ENCODE measurements at places on chromosomes 1 and 21.

DNA sequence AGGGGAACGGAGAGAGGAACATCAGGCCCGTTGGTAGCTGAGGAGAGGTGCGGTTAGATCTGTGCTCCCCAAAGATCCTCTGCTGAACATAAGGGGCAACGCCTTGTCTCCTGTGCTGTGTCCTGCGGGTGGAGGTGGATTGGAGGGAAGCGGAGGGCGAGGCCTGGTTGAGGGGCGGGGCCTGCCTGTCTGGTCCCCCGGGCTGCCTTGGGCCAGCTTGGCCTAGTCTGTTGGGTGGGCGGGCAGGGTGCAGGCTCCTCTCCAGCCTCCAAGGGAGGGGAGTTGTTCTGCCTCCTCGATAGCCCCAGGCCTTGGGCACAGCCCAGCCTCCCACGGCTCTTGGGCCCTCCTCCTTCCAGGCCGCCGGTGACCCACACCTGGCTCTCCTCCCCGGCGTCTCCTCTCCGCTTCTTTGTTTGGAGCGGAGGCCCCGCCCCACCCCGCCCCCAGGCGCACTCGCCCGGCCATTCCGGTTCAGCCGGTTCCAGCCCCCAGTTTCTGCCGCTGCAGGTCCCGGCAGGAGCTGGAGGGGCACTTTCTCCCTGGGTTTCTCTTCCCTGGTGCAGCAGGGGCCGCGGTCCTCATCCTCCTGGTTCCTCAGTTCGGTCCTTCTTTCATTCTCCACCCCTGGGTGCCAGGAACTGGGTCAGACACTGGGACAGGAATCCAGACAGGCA, 19.4 kb downstream of the PTPRF start:
- no peak for DNase-seq

DNA sequence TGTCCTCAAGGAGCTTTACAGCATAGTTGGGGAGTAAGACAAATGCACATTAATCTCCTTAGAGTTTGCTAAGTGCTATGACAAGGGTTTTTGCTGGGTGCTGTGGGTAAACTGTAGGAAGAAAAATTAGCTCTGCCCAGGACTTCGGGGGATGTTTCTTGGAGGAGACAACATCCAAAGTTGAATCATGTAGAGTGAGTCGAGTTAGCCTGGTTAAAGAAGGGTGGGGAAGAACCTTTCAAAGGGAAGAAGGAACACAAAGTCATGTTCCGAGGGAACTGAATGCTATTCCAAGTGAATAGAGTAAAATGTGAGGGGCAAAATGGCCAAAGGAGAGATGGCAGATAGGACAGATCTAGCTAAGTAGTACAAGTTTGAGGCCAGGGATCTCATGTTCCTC, 17.1 kb downstream of the SPRTN start:
- no peak for DNase-seq

DNA sequence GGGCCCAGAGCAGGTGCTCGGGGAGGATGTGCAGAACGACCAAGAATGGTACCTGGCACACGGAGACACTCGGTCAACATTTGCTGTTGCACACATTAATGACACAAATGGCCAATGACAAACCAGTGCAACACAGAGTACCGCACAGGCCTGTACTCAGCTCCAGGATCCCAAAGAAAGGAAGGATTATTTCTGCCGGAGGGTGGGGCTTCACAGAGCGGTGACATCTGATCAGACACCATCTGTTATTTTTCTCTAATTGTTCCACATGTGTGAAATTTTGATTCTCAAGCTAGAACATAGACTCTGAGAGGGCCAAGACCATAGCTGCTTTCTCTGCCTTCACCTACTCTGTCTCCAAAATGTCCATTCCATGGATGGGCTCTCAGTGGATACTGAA, 100.4 kb downstream of the MRPL37 start:
- DNase-seq: no peak

DNA sequence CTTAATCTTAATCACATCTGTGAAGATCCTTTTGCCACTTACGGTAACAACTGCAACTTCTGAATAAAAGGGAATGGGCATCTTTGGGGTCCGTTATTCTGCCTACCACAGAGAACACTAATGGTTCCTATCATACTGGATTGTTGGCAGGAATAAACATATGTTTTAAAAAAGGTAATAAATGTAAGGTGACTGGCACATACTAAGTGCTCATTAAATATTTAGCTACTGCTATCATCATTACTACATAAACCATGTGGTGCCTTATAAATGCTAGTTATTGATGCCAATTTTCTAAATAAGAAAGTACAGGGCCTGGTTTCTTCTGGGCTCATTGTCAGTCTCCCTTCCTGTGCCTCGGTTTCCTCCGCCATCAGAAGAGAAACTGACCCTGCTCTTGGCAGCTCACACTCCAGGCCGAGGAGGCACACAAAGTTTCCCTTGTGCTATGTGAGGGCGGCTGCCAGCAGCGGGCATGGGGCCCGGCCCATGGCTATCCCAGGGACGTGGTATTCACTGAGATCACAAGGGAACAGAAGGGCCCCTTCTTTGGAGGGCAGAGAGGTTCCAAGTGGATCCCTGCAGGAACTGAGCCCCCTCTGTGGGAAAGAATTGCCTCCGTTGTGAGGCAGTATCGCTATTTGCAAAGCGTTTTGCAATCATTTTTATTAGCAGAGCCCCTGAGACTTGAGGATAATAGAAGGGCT, 26.2 kb downstream of the NAV1 start:
- DNase-seq: no peak

- DNase-seq: no peak
Measured at GRCh38 chr1:226185141-226186036, 1.2 kb downstream of the ACBD3 start.

Data from stimulated activated CD8-positive, alpha-beta memory T cell treated with anti-CD3 and anti-CD28 coated beads, Interleukin-4, amount 100 ng/mL, for 24 hours (primary cell).